Stimulated activated CD8-positive, alpha-beta memory T cell treated with anti-CD3 and anti-CD28 coated beads, Interleukin-2, amount 100 ng/mL, for 1 hour (primary cell): ENCODE measurements at places on chromosomes 4 and X.

DNA sequence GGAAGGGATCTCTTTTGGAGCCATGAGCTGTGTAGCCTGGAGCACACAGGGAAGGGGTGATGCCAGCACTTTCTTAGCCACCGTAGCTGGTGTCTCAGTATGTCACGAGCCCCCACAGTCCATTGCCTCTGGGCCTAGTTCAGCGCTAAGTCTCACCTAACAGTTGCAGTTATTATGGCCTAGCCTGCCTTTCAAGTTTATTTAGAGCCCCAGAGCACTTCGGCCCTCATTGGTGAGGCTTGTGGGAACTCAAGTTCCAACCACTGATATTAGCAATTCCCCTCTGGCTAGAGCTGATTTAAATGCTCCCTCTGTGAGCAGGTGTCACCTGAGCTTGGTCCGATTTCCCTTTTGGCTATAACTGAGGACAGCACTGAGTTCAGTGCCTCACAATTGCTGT lies 388.4 kb upstream of the MAOA start:
- no peak for DNase-seq

DNA sequence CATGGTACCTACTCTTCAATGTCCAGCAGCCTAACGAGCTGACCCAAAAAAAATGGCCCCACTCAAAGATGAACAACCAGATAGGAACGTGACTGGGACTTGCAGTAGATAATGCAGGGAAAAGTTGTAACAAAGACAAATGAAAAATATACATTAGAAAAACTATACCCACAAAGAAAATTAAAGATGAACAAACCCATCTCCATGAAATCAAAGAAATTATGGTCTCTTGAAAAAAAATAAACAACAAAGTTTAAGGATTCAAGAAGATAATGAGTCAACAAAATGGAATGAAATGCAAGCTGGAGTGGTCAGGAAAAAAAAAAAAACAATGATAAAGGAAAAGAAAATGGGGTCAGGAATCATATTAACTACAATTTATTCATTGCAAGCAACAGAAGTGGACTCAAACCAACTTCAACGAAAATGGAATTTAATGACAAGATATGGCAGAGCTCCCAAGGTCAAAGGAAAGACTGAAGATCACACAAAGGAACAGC lies 309.8 kb upstream of the GALNT7 start:
- DNase-seq: no peak

DNA sequence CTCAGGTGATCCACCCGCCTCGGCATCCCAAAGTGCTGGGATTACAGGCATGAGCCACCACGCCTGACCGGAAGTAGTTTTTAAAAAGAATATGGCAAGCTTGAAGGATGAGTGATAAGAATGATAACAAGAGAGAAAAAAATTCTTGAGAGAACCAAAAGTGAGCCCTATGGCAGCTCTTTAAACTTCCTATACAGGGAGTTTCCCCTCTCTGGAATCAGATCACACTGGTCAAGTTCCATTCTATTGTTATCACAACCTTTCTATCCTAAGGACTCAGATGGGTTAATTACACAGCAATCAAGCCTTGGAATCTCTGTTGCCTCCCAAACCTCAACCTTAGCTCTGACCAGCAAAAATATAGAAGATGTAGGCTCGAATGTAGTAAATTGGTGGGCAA lies 33.8 kb upstream of the ZNF518B start:
- no peak for DNase-seq

DNA sequence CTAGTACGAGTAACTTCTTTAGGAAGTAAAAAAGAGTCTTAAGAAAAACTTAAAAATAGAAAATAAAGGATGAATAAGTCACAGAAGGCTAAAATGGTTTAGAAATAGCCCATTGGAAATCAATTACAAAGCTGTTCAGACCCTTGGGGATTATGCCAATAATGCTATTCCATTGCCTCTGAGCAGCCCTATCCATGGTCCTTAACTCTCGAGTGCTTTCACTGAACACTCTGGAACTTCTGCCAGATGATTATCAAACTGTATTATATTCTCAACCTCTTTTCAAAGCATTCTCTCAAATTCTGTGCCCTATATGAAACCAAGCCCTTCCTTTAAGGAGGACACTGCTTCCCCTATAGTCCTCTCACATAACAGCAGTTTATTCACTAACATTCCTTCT lies 17.0 kb downstream of the SLC9B1 start:
- no peak for DNase-seq

- DNase-seq: peak; percentile 13
Measured at GRCh38 chr4:38177641-38178391, 217.6 kb downstream of the PTTG2 start.

DNA sequence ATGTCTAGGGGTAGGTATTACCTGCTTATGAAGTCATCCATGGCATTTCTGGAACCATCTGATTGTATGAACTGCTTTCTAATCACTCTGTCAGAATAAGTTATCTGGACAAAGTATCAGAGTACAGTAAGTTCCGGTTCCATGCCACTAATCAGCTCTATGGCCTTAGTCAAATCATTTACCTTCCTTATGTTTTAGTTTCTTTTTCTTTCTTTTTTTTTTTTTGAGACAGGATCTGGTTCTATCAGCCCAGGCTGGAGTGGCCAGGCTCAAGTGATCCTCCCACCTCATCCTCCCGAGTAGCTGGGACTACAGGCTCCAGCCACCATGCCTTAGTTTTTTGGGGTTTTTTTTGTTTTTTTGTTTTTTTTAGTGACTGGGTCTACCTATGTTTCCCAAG lies 11.5 kb downstream of the XIAP start:
- DNase-seq: no peak

- no peak for DNase-seq
Measured at GRCh38 chrX:9927698-9928482, 39.3 kb upstream of the CLDN34 start.

- peak; percentile 21 for DNase-seq
Measured at GRCh38 chrX:10111364-10112148, 45.2 kb upstream of the CLCN4 start.

DNA sequence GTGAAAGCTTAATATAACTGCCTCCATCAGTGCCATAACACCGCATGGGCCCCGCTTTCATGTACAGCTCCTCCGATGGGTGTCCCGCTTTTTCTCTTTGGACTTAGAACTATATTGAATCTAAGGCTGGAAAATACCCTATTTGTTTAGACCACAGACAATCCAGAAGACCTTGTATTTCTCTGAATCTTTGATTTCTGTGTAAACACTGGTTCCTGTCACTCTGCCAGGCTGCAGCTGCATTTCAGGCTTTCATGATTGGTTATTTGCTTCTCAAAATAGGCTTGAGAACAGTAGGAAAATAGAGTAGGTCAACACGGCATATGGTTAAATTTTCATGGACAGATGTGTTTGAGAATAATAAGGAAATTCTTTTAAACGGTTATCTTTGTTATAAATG lies 80.0 kb downstream of the NWD2 start:
- no peak for DNase-seq

GRCh38 chr4:126386512-126386911 lies 1071.8 kb downstream of the FAT4 start:
- no peak for DNase-seq

- DNase-seq: no peak
Measured at GRCh38 chrX:70129816-70130215, 3.4 kb upstream of the IGBP1 start.

DNA sequence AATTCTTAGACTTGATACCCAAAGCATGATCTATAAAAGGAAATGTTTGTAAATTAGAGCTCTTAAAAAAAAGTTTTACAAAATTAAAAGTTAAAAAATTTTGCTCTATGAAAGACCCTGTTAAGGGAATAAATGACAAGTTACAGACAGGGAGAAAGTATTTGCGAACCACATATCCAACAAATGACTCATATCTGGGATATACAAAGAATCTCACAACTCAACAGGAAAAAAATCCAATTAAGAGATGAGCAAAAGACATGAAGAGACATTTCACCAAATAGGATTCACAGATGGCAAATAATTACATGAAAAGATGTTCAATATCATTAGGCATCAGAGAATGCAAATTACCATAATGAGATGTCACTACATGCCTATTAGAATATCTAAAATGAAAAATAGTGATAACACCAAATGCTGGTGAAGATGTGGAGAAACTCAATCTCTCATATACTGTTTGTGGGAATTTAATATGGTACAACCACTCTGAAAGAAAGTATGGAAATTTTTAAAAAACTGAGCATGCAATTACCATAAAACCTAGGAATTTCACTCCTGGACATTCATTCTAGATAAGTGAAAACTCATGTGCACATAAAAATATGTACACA lies 100.8 kb upstream of the EOLA2 start:
- no peak for DNase-seq

DNA sequence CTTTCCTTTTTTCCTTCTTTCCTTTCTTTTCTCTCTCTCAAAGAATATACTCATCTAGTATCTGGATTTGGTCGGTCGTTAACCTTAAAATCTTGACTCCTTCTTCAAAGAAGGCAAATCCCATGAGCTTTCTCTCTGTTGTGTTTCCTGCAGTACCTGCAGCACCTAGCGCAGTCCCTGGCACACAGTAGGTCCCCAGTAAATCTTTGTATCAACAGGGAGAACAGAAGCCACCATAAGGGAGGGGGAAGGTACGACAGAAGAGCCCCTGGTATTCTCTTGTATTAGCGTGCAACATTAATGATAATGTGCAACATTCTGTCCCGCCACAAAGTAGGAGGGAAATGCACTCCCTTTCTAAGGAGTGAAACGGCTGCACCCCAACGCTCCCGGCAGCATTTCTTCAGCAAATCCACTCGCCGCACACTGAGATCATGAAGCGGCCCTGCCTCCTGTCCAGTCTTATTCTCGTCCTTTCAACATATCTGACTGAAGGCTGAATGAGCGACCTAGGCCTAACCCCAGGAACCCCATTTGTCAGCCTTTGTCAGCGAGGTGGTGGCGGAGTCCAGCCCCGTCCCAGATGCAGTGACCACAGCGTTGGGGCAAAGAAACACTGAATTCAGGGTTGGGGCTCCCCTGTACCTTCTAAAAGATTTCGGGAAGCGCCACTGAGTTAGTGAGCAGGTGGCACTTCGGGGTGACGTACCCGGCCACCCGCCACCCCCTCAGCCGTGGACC lies 133.7 kb downstream of the AMELX start:
- DNase-seq: no peak

- no peak for DNase-seq
Measured at GRCh38 chr4:73711989-73712388, 28.4 kb upstream of the CXCL8 start.

DNA sequence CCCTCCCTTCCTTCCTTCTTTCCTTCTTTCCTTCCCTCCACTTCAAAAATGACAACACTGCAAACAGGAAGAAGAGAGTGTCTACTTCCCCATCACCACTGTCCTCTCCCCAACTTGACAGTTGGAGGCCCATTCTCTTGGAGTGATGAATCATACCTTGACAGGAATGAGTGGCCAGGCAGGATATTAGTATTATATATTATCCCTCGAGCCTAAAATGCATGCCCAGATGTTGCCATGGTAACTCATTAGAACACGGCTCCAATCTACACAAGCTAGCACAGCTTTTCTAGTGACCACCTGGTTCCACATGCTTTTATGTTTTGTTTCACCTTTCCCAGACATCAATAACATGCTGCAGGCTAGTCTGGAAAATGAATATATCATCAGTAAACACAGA lies 71.3 kb upstream of the LHFPL1 start:
- DNase-seq: no peak

GRCh38 chrX:341541-342101 lies 23.0 kb upstream of the GTPBP6 start:
- DNase-seq: no peak

DNA sequence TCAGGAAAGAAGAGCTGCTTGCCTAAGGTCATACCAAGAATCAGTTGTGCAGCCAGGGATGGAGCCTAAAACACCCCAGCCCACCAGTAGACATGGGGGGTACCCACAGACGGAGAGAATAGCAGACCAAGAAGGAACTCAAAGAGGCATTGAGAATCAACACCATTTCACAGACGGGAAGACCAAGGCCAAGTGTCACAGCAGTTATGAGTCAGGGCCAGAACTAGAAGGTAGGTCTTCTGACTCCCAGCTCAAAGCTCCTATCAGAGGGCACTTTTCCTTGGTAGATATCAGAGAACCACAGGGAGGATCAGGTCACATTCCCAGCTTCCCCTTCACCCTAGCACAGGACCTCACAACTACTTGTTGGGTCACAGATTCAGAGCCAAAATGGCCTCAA lies 14.5 kb downstream of the OTUD5 start:
- no peak for DNase-seq

DNA sequence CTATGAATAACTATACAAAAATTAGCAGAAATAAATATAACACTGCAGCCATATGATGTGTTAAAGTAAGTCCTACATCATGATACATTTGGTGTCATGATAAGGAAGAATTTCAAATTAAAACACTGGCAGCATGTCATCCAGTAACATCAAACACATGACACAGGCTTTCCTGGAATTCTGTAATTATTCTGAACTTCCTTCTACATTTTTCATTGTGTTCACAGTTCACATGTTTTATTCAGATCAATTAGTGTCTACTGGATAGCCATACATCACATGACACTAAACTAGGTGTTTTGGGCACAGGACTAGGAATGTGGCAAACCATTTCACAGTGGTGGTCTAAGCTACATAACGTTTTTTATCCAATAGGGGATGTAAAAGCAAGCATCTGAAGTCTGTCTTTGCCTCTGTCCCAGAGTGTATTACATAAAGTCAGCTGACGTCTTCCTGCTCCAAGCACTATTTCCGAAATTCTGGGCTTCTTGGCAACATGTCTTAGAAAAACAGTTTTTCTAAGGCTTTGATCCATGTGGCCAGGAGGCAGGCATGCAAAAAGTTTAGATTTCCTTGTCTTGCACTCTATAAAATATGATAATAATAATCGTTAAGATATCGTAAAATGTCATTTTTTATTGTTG lies 707.9 kb downstream of the CENPC start:
- no peak for DNase-seq

DNA sequence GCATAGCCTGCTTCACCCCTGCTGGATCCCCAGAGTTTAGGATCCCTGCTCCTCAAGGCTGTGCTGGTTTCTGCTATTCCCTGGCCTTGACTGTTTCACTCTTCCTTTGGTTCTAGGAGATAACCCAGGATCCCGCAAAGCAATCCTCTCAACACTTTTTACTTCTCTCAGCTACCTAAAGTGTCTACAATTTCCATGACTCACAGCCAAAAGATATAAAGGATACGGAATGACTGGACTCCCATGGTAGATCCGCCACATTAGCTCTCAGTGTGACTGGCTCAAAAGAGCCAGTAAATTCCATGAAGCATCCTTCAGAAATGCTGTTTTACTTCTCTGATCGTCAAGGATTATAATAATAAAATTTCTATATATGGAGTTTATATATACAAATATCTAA lies 66.3 kb upstream of the TMEM164 start:
- DNase-seq: no peak

GRCh38 chr4:125042041-125042440 lies 272.7 kb upstream of the FAT4 start:
- no peak for DNase-seq

GRCh38 chr4:136392576-136392975 lies 1139.7 kb downstream of the PCDH18 start:
- no peak for DNase-seq

DNA sequence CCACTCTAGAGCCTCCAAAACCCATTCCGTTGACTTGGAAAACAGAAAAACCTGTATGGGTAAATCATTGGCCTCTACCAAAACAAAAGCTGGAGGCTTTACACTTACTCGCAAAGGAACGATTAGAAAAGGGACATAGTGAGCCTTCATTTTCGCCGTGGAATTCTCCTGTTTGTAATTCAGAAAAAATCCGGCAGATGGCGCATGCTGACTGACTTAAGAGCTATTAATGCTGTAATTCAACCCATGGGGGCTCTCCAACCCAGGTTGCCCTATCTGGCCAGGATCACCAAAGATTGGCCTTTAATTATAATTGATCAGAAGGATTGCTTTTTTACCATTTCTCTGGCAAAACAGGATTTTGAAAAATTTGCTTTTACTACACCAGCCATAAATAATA lies 60.8 kb downstream of the ZNF732 start:
- DNase-seq: no peak

GRCh38 chr4:112973750-112974251 lies 75.7 kb upstream of the ANK2 start:
- no peak for DNase-seq
